T follicular helper cell (primary cell): ENCODE measurements at places on chromosomes 12 and 14.

DNA sequence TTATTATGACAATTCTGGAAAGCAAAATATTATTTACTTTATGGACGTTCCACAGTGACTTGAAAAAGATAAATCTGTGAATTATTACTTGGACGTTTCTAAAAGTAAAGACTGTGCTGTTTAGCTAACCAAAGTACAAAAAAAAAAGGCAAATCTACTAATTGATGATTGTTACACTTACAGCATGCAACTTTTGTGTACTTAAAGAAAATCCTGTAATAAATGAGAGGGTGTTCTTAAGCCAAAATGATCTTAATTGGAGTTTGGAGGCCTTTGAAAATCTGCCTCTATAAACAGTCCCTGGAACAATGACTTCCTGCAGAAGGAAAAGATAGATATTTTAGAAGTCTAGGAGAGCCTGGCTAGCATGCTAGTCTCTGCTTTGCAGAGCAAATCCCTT lies 434.0 kb upstream of the SYT1 start:
- DNase-seq: no peak

DNA sequence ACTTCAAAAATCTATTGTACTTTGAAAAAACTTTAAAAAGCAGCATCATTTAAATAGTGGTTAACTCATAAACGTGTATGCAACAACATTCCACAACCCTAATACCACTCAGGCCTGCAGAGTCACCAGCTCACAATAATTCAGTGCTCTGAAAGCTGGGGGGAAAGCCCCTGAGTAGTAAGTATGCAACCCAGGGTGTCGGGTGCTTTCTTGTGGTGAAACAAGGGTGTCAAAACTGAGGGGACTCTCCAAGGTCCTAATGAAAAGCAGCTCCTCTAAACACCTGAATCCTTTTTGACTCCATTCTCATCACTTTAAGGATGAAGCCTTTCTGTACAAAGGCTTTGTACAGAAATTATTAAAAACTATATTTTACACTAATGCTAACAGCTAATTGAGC lies 33.7 kb downstream of the FGFR1OP2 start:
- peak; percentile 48 for DNase-seq

GRCh38 chr14:55914771-55915170 lies 203.4 kb upstream of the PELI2 start:
- DNase-seq: no peak

- DNase-seq: no peak
Measured at GRCh38 chr12:13247596-13247995, 51.1 kb downstream of the EMP1 start.

- DNase-seq: no peak
Measured at GRCh38 chr14:104897330-104898194, 27.1 kb upstream of the PLD4 start.

- no peak for DNase-seq
Measured at GRCh38 chr14:89351516-89352404, 65.3 kb downstream of the FOXN3 start.

DNA sequence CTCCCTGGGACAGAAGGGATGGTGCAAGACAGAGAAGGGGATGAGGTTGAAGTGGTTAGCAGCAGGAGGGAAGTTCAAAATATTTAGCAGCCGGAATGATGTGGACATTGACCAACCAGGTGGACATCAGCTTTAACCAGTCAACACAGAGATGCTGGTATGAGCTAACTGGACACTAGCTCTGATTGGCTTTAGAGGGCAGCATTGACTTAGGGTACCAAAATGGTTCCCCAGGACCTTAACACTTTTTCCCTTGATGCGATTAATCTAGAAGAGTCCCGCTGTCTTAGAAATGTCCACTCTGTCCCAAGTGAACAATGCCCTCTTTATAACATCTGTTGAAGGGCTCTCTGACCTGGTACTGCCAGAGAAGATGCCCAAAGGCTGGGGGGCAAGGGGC lies 134.0 kb upstream of the GSC start:
- no peak for DNase-seq

GRCh38 chr12:7190268-7191055 lies 976 bp downstream of the PEX5 start:
- no peak for DNase-seq

DNA sequence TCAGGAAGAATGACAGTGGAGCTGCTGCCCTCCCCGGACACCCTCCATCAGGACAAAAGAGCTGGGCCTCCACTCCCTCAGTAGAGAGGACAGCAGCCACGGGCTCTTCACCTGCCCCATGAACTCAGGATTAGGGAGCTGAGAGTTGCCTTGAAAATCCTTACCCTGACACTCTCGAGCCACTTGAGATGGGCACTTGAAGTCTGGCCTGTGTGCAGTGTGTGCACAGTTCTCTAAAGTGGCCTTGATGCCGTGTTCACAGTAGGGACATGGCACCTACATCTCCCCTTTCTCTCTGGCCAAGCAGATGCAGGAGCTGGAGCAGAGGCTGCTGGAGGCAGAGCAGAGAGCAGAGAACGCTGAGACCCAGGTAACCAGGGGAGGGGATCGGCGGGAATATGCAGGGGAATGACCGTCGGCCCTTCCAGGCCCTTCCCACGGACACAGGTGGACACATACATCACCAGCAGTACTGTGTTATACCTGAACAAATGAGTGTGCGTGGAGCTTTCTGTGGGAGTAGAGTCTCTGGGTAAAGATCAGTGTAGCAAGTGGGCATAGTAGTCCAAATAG lies 22.5 kb downstream of the PLEKHH1 start:
- no peak for DNase-seq

DNA sequence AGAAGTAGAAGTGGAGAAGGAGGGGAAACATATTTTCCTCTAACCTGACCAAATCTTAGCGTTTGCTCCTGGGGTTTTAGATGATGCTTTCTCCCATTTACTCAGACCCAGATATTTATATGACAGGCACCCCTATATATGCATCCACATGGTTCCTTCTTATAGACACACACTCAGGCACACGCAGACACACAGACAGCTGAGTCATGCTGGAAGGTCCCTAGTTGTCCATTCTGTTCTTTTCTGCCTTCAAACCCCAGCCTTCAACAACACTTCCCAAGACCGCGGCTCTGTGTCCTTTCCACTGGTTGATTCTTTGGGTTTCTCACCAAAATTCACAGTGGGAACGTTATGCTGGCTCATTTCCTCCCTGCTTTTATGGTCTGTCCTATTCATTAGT lies 52.1 kb downstream of the HSPB8 start:
- no peak for DNase-seq

DNA sequence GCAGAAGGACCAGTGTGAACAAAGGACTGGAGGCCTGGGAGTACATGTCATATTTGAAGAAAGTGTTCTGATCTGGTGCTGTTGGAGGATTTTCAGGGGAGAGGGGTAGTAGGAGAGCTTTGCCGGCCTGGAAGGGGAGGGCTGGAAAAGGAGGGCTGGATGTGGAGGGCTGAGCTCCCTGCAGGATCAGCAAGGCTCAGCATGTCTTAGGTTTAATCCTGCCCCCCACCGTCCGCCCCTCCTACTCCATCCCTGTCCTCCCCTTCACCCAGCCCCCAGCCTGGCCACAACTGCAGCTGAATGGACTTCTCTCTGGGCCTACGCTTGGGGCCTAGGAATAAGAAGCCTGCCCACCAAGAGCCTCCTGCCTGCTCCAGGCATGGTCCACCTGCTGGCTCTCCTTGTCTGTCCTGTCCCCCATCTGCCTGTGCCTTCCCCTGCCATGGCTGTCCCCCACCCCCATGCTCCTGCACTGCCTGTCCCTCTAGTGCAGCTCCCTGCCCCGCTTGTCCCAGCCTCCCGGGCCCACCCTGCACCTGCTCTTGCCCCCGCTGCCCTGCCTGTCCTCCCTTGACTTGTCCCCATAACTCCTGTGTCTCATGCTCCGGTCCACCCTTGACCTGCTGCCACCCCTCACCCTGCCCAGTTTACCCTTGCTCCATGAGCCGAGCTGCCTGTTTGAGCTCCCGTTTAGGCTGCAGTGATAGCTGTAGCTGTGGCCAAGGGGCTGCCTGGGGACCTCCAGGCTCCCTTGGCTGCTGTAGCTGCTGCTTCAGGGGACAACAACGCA lies 9.8 kb upstream of the RARG start:
- no peak for DNase-seq

DNA sequence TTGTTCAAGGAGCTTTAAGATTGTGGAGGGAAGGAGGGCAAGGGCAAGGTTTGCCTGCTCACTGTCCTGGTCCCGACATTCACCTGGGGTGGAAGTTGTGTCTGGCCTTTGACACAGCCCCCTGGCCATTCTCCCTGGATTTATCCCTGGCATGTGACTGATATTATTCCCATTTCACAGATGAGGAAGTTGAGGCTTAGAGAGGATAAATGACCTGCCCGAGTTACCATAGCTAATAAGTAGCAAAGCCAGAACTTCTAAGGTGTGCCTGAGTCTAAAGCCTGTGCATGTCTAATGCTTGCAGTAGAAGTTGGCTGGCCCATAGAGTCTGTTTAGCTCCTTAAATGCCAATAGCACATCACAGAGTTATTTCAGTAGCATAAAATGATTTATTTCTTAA lies 720 bp upstream of the FGF6 start:
- DNase-seq: no peak

DNA sequence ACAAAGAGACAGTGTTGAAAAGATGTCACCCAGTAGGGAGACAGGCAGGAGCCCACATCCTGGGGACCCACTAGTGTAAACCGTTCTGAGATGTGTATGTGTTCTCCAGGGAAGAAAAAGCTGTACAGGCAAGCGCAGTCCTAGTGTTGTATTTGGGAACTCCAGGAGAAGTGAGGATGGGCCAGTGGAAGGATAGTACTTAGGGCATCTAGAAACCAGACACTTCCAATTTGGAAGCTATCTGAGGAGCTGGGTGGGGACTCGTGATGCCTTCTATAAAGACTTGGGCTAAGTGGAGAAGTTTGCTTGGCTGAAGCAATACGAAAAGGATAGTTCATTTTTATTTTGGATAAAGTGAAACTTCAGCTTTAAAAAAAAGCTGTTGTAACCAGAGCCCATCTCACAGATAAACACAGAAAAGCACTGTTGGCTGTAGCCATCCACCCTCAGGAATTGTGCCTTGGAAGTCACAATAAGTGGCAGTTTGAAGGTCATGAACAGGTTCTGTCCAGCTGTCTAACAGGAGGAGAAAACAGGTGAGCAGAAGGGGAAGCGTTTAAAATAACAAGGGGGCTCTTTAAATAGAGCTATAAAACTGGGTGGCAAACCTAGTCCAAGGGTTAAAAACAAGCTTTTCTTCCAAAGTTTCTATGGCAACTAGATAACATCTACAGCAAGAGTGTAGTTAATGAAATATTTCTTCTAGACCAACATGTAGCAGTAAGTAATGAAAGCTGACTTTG lies 108.0 kb upstream of the ARHGAP5 start:
- no peak for DNase-seq

GRCh38 chr12:2456813-2457186 lies 338.0 kb upstream of the FKBP4 start:
- no peak for DNase-seq

DNA sequence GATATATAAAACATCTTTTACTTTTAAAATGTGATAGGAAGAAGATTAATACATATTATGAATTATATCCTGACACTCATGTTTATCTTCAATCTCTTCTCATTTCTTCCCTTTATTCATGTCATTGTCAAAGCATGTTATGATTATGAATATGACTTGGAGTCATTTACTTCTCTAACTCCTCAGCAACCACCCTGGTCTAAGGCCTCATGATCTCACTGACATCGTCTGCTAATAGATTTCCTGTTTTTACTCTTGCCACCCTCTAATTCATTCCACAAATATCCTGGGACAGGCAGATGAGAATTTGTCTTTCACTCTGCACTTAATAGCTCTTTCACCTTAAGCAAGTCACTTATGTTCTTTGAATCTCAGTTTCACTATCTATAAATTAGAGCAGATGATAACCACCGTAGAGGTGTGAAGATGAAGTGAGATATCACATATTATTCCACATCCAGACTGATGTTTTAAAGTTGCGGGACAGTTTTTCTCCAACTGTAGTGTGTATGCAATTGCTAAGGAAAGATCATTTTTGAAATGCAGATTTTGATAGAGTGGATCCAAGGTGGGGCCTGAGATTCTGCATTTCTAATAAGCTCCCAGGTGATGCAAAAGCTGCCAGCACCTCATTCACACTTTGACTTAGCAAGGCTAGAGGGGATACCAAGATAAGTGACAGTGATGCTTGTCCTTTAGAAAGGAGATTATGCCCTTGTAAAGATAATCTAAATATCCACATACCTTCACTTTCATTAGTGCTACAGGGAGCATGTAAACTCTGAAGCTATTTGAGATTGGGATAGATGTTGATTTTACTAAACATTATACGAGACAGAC lies 3.3 kb upstream of the IAPP start:
- no peak for DNase-seq

DNA sequence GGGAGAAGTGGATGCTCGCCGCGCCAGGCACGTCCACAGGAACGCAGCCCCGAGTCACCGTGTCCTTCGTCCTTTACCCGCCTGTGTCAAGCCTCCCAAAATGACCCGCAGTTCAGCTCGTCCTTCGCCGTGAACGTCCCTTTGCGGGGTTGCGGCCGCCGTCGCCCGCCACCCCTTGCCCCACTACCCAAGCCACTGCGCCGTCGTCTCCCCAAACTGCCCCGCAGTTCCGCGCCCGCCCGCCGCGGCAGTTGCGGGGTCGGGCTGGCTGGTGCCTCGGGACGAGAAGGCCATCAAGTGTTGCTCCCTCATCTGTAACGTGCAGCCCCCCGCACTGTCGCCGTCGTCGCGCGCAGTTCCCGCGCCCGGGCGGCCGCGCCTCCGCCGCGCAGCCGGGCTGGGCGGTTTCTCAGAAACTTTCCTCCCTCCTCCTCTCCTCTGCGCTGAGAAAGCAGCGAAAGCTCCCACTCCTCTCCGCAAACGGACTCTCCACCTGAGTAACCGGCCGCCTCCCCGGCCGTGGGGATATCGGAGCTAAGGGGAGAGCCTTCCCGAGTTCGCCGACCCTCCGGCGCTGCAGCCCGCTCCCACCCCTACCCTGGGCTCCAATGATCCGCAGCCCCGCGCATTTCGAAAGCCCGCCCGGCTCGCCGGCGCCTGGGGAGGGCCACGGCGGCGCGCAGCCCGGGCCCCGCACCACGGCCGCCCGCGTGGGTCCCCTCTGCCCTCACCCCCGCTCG lies 6.7 kb downstream of the CDKN1B start:
- DNase-seq: peak; percentile 14

- DNase-seq: no peak
Measured at GRCh38 chr12:40156021-40156764, 50.3 kb upstream of the SLC2A13 start.

- no peak for DNase-seq
Measured at GRCh38 chr14:103628221-103628683, 759 bp upstream of the KLC1 start.
